ENCODE measurements at places on chromosomes 16 and 17.
A peak's percentile ranks its signal among the peaks of the same experiment; 100 is the strongest.

GRCh38 chr17:45740553-45741330 lies 43.4 kb upstream of the CRHR1 start:
- peak; percentile 9 for DNase-seq

- DNase-seq, result no peak
Measured at GRCh38 chr17:56597495-56597990, 4.0 kb downstream of the NOG start.

DNA sequence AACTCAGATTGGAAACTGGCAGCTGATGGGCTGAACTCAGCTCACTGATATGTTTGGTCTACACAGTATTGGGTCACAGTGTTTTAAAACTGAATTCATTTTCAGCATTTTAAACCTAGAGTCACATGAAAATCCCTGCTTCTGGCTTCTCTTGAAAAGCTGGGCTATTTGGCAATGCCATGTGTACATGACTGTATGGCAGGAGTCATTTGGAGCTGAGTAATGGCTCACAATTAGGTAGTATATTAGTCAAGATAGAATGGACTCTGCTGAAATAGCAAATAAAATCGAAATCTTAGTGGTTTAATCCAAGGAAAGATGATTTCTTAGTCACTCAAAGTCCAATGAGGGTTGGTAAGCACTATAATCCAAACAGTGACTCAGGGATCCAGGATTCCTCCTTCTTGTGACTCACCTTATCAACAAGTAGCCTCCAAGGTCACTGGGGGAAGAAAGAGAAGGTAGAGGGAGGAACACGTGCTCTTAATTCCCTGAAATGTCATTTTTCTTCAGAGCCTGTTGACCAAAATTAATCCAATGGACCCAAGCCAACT lies 13.9 kb upstream of the PMP22 start:
- DNase-seq, result no peak

DNA sequence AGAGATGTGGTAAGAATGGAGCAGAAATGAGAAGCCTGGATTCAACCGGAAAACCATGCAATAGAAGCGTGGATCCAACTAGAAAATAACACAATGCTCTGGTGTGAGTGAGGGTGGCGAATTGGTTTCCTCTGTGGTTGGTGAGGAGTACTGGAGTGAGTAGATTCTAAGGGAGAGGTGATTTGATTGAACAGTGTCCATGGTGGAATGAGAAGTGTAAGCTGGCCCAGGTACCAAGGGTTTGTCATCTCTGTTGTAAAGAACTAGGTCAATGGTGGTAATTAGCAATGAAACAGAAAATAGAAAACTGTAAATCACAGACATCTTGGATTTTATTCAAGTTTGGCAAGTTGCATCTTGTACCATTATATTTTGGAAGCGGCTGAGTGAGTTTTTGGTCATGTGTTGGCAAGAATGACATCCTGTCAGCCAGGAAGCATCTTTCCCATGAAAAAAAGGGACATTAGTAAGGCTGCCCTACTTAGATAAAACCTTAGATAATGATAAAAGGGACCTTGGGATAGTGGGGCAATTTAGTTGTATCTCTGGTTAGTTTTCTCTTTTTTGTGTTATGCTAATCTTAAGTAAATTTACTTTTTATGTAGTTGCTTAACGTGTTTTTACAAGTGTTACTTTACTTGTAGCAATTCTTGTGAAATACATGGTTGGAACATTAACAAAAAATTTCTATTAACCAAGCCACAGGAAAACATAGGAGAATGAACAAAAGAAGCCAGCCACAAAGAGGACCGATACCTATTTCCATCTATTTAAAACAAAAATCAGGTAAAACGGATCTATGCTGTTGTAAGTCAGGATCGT lies 20.9 kb downstream of the HSD17B2 start:
- DNase-seq, result no peak

DNA sequence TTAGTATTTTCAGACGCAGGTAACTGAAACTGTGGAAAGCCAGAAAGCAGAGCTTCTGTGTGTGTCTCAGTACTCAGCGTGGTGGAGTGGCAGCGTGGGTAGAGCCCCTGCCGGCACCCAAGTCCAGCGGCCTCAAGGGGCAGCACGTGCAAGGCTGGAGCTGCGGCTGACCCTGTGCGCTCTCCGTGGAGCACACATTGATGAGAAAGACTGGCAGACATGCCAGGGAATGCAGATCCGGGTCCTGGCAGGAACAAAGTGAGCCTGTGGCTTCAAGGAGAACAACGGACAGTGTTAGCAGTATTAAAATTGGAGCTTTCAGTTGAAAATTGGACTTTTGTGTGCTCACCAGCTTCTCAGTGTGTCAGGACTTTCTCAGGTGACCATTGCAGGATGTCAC lies 23.3 kb downstream of the ZC3H18 start:
- no peak for DNase-seq

DNA sequence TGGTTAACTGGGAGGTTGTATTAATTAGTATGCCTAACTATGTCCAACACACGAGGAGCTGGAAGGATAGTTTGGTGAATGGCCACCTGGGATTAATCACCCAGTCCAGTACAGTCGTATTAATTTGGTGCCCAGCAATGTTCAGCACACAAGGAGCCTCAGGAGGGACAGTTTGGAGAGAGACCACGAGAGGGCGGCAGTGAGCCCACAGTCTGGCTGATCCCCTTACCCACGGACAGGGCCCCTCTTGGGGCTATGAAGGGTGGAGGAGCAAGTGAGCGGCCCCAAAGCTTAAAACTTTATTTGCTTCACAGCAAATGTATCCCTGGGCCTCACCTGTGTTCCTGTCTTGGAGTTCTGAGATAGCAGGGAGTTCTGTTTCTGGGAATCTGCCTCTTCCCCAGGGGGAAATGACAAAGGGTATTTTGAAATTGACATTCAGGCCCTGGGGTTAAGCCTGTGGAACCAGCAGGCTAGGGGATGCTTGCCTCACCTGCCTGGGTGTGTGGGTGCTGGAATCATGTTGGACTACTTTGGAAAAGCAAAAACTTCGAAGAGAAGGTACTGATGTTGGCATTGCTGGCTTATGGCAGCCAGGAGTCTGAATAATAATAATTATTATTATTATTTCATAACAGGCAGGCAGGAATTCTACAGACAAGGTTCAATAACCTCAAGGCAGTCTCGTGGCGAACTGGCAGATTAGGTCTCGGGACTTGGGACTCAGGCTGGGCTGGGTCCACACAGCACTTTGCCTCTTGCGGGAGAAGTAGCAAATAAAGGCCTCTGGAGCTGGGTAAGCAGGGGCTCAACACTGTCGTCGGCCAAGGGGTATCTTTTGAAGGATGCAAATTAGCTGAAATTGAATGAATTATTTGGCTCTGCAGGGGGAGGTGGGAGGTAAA lies 227.6 kb upstream of the ASIC2 start:
- DNase-seq, result no peak

GRCh38 chr16:50265716-50266336 lies 525 bp upstream of the ADCY7 start:
- no peak for DNase-seq

GRCh38 chr17:62084585-62084984 lies 19.5 kb upstream of the MED13 start:
- no peak for DNase-seq

Data from fibroblast of the conjunctiva (primary cell).